ENCODE measurements at places on chromosomes 2 and 18.

DNA sequence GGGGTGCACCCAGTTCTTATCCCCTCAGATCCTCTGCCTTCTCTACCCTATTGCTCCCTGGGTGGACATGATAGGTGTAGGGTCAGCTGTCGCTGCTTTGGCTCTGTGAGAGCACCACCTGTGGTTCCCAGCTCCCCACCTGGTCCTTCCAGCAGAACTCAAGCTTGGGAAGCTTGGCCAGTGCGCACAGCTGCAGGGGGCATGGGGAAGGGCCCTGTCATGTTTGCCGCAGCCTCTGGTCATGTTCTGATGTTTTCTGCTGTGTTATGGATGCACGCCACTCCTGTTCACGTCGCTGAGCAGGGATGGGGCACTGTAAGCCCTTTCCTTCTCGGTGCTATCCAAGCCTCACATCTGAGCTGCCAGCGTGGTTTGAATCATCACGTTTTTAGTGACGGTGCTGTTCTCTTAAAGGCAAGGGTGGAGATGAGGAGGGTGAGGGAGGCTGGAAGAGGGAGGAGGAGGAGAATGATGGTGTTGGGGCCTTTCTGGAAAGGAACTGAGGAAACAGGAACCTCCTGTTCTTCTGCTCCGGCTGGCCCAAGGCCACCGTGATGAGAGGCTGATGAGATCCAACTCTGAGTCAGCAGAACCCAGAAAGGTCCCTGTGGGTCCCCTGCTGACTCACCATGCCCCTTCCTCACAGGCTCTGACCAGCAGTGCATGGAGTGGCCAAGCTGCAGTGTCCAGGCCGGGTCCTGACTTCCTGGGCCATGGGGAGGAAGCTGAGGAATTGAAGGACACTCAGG, 78.0 kb downstream of the LIPG start:
- no peak for DNase-seq

DNA sequence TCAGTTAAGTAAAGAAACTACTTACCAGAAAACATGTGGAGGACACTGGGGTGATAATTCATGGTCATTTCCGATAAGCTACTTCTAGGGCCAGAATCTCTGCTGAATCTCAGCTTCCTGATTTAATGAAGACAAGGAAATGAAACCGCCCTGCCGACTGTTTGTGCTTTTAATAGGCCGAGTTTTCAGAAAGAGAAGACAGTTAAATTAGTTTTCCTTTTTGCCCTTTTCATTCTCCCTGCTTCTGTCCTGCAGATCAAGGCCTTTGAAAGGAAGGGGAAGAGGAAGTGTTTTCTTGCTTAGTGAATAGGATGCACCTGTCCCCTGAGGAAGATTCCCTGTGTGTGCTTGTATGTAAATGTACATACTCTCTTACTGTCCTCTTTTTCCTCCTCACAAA, 126.6 kb downstream of the SH3RF3 start:
- no peak for DNase-seq

DNA sequence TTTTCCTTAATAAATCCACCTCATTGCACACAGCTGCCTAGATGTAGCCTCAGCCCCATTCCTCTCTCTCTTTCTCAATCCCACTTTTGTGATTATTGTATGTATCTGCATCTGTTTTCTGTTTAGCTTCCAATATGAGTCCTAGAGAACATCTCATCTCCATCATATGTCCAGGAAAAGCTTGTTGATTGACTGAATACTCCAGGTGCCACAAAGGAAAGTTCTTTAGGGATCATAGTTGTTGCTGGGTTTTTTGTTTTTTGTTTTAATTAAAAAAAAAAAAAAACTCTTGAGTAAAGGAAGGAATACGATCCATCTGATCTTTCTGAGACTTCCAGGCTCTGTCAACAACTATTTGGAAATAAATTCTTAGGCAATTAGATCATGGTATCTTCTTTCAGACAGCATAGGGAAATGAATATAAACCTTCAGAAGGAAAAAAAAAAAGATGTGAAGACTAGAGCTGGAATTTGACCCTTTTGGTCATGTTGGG, 42.5 kb downstream of the KIAA2012 start:
- peak; percentile 75 for DNase-seq

DNA sequence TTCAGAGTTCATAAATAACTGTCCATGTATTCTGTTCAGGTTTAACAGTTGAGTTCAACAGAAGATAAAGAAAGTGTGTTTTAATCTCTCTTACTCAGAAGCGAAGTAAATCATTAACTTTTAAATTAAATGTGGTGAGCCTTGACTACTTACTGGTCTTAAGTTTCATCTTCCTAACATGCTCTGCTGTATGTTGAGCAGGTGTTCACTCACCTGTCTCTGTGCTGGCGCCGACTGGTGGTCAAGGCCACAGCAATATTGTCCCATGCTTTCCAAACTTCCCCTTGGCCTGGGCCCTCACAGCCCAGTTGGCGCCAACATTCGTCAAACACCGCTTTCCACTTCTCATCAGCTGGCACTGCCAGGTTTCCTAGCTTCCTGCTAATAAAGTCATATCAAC, 17.0 kb upstream of the MPP4 start:
- no peak for DNase-seq

DNA sequence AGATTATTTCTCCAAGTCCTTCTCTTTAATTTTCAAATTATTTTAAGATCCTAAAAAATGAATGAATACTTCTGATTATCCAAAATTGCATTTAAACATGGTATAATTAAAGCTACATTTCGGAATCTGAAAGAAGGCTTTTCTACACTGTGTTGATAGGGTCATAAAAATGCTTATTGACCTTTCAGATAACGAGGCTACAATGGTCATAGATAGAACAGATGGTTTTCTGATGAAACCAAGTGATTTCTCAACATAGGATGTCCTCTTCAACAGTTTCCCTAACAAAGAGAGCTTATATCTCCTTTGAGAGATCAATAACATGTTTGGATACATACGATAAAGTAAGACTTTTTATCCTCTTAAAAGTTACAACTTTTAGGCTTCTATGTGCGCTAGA, 201.1 kb downstream of the PTH2R start:
- DNase-seq = no peak

- no peak for DNase-seq
These were observed 134.8 kb downstream of the DDX1 start for GRCh38 chr2:15726321-15727057.

GRCh38 chr2:68263632-68264031, 11.3 kb upstream of the PPP3R1 start:
- no peak for DNase-seq

GRCh38 chr2:242019344-242019743, 149.8 kb downstream of the RTP5 start:
- DNase-seq = no peak

DNA sequence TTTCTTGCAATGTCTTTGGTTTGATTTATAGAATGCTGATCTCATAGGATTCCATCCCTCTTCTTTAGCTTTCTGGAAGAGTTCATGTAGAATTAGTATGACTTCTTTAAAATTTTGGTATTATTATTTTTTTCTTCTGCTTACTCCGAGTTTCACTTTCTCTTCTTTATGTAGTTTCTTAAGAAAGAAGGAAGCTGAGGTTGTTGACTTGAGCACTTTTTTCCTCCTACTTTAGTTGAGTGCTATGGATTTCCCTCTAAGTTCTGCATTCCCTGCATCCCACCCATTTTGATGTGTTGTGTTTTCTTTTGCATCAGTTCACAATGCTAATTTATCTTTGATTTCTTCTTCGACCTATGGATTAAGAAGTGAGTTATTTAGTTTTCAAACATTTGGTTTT, 78.9 kb upstream of the SPRED2 start:
- DNase-seq = no peak

DNA sequence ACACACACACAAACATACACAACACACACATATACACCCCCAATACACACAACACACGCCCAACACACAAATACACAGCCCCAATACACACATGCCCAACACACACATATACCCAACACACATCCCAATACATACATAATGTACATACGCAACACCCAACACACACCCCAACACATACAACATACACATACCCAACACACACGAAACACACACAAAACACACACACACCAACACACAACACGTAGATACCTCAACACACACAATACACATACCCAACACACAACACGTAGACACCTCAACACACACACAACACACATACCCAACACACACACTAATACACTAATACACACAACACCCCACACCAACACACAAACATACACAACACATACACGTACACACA, 8.9 kb upstream of the STK25 start:
- no peak for DNase-seq

DNA sequence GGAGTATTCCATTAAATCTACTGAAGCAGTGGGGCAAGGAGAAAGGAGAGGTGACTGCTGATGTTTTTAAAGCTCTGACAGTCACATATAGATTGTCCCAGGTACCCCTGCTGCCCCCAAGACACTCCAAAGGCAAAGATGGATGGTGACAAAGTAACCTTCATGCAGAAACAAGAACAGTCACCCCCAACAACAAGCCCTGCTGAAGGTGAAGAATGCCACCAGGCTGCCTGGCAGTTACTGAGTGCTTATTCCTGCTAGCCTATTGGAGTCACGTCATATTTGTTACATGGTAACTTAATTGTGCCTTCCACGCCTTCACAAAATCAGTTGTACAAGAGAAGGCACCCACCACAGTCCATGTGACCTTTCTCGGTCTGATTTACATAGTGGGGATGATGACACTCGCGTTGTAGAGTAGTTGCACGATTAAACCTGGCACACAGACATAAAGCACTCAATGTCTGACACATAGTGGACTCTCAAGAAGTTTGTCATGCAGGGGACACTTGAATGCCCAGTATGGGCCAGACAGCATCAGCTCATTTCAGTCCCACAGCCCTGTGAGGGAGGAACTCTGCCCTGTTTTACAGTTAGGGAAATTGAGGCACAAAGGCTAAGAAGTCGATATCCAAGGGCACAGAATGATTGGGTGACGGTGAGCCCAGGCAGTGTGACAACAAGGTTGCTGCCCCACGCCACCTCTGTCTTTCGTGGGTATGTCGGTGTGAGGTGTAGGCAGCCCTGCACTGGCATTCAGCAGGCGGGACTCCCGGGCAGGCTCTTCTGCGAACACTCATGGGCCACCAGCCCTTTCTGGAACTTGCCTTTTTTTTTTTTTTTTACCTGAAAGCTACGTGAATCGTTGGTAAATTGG, 62.7 kb downstream of the ZCCHC2 start:
- DNase-seq = no peak

DNA sequence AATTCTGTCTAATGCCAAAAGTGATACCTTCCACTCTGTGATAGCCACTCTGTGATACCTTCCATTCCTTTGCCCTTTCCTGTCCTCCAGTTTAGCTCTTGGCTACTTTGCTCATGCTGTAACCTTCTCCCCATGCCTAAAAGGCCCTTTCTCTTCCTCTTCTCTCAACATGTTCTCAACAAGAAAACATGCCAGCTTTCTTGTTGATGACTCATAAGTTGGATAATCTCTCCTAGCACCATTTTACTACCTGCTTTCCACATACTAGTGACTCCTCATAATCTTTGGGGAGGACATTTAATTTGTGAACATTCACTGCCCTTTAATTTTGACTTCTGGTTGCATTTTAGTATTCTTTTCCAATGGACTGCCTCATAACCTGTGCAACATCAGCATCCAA, 55.9 kb upstream of the NT5C1B start:
- DNase-seq = peak; percentile 23

- no peak for DNase-seq
These were observed 143.0 kb downstream of the NUP35 start for GRCh38 chr2:183267148-183267827.

- peak; percentile 37 for DNase-seq
These were observed 51.5 kb downstream of the DNAJC10 start for GRCh38 chr2:182767578-182767977.

DNA sequence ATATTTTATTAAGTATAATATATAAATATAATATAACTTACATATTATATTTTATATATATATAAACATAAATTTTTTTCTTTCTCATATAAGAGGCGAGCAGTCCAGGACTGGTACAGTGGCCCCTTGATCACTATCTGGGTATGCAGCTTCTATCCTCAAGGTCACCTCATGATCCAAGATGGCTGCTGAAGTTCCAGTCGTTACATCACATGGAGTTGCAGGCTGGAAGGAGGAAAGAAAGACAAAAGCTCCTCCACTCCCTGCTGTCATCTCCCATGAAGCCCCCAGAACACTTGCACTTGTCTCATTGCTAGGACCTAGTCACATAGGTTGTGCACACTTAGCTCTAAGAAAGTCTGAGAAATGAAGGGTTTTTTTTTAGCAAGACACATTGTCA, 145.1 kb upstream of the SLC1A4 start:
- DNase-seq = no peak

GRCh38 chr2:221096706-221097567, 475.2 kb downstream of the EPHA4 start:
- DNase-seq = peak; percentile 55

DNA sequence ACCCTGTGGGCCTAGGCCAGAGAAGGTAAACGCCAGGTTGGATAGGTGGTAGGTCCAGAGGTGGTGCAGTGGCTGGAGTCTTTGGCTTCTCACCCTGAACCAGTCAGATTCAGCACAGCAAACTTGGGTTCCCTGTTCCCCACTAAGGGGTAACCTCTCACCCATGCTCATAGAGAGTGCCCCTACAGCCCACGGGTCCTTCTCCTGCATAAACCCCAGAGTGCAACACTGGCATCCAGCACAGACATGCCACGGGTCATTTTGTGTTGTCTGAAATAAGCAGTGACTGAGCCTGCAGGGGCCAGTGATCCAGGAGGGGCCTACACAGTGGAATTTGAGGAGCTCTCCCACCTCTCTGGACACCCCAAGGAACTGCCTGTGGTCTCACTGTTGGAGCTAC, 40.5 kb upstream of the ATP6V1B1 start:
- DNase-seq = no peak

GRCh38 chr18:8307960-8308359, 301.3 kb upstream of the RAB12 start:
- no peak for DNase-seq

DNA sequence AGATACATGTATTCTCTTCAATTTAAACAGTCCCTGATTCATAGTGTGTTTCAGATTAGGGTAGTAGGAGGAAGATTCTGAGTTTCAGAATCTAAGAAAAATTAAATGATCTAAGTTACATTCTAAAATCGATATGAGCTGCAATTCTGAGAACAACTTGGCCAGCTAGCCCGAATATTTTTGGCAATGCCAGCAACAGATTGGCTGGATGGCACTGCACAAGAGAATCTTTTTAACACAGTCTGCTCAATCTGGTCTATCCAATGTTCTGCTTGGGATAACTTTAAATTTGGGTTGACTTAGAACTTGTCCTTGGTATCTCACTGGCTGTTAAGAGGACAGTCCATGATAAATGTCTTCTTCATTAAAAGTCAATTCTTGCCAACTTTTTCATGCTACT, 853.9 kb downstream of the NRXN1 start:
- DNase-seq = no peak

DNA sequence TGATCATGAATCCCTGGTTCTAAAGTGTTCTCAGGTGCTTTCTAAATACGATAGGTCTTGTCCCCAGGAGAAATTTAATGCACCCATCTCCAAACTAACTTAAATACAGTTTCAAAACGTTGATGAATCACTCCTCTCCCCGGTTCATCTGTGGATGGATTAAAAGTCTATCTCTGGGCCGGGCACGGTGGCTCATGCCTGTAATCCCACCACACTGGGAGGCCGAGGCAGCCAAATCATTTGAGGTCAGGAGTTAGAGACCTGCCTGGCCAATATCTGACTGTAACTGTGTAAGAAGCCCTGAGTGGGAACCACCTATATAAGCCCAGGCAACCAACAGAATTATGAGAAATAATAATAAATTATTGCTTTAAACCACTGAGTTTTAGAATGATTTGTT, 78.7 kb downstream of the LONRF2 start:
- no peak for DNase-seq
